ENCODE measurements at places on chromosomes 6 and 20. TPM values are rescaled to one million over a fixed set of nuclear protein-coding genes. Genes with fewer than 3 reads are reported as not detected.

Gene BANF2
- not detected for total RNA-seq

Gene AVP
- not detected for total RNA-seq

Gene SEMG1
- not detected for total RNA-seq

Gene RSPO3
- not detected for total RNA-seq

Gene BTBD9
- total RNA-seq: 6.7 TPM

Gene TMEM244
- total RNA-seq: not detected

Gene ZSCAN31
- total RNA-seq: 12.1 TPM

Gene CCDC167
- total RNA-seq: 12.6 TPM

Gene CCDC170
- under 0.01 TPM for total RNA-seq

Gene MDC1
- 4.9 TPM for total RNA-seq

Gene ADGRF4
- not detected for total RNA-seq

Gene AGER
- 0.39 TPM for total RNA-seq

Gene PPT2
- 27.2 TPM for total RNA-seq

Gene CST3
- 112 TPM for total RNA-seq

Gene SNRPB2
- 34.3 TPM for total RNA-seq

Gene MCHR2
- total RNA-seq: not detected

Gene E2F1
- total RNA-seq: 7.6 TPM

Measured in dermis microvascular lymphatic vessel endothelial cell (primary cell).